Ecto neural progenitor cell (in vitro differentiated cells): ENCODE measurements at places on chromosomes 1 and 21.

DNA sequence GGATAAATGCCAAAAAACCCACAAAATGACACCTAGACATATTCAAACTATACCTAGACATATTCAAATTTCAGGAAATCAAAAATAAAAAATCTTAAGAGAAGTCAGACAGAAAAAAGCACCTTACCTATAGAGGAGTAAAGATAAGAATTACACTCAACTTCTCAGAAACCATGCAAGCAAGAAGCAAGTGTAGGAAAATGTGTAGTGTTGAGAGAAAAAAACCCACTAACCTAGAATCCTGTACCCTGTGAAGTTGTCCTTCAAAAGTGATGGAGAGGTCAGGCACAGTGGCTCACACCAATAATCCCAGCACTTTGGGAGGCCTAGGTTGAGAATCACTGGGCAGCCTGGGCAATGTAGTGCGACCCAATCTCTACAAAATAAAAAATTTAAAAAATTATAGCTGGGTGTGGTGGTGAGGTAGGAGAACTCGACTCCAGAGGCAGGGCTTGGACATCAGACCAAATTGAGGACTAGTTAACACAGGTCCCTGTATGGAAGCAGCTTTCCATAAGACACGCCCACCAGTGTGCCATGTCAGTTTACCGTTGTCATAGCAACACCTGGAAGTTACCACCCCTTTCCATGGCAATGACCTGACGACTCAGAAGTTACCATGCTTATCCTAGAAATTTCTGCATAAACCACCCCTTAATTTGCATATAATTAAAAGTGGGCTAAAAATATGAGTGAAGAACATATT is 20.7 kb downstream of the PDIK1L start:
- no peak for DNase-seq

DNA sequence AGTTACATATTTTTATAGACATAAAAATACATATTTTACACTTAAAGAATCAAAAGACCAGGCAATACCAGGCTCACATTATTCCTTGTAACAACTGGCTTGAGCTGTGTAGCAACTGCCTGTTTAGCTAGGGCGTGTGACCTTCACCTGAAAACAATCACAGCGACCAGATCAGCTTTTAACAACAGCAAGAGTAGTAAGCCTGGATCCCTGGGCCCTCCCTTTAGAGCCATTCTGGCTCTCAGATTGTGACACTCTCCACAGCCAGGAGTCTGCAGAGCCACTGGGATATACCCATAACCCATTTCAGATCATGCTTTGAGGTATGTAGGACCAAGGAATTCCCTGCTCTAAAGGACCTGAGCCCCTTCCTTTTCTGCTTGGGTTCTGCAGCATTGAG is 29.4 kb upstream of the GNG4 start:
- no peak for DNase-seq

DNA sequence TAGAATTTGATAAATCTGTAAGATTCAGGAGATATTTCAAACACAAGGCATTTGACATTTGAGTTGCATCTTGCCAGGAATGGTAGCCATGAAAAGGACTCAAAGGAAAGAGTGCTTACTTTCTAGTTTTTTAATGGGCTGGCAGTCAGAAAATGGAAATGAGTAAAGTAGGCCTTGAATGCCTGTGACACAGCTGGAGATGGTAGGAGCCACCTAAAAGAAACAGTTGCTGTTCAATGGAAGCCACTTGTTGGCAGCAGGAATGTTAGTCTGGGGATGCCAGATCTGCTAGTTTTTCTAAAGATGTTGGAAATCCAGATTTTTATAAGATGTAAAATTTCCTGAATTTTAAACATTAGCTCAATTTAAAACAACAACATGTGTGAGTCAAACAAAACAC is 43.6 kb downstream of the CACHD1 start:
- no peak for DNase-seq

GRCh38 chr1:90154711-90155110 is 159.8 kb downstream of the ZNF326 start:
- DNase-seq, result no peak

DNA sequence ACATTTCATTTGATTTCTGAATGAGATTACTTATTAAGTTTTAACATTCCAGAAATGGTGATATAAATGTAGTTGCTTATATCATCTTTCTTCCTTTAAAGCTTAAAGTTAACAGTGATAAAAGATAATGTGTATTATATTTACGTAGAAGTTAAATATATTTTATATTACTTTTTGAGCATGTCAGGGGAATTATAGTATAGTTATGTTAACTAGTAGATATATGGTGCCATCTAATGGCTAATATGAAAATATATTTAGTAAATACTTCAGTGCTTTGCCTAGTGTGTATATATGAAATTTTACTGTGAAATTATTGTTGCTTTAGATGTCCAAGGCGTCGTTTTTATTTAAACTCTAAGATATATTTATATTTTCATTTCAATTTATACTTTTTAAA is 51.5 kb downstream of the SYT14 start:
- no peak for DNase-seq

- DNase-seq, result no peak
These were observed 65.8 kb upstream of the HSD17B7 start for GRCh38 chr1:162724583-162725120.

GRCh38 chr1:47703981-47704596 is 266.2 kb downstream of the FOXD2 start:
- no peak for DNase-seq
